Epithelial cell of prostate (primary cell): ENCODE measurements at places on chromosomes 2 and 18.

DNA sequence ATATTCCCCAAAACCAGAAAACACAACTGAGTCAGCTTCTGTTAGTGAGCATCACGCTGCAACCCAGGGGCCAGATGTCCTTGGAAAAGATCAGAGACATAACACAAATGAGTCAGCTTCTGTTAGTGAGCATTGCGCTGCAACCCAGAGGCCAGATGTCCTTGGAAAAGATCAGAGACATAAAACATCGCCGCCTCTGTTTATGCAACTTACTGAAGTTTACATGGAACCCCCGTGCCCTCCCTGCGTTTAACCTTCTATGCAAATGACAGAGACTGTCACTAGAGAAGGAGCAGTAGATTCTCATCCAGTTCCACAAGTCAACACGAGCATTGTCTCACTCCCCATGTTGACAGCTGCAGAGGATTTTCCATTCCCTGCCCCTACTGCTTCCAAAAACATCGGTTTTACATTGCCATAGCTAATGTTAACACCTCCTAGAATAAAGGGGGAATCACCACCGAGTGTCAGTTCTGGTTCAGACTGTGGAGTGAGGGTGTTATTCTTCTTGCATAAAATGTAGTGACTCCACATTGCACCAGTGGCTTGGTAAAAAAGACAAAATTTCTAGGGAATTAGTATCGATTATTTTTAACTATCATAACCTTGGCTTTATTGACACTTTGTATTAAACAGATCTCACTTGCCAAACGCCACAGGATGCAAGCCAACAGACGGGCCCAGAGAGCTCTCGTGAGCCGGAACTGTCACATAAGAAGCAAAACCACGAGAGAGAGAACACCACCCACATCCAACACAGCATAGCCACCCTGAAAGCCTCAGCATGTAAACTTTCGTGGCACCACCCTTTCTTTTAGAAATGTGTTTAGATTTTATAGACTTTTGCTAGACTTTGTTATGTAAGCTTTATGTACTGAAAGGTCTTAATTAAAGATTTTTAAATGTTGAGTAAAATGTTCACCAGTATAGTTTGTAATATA is 87.7 kb downstream of the SH3YL1 start:
- no peak for DNase-seq

- DNase-seq = no peak
Observed at GRCh38 chr18:48868468-48869466, 82.0 kb downstream of the SMAD7 start.

DNA sequence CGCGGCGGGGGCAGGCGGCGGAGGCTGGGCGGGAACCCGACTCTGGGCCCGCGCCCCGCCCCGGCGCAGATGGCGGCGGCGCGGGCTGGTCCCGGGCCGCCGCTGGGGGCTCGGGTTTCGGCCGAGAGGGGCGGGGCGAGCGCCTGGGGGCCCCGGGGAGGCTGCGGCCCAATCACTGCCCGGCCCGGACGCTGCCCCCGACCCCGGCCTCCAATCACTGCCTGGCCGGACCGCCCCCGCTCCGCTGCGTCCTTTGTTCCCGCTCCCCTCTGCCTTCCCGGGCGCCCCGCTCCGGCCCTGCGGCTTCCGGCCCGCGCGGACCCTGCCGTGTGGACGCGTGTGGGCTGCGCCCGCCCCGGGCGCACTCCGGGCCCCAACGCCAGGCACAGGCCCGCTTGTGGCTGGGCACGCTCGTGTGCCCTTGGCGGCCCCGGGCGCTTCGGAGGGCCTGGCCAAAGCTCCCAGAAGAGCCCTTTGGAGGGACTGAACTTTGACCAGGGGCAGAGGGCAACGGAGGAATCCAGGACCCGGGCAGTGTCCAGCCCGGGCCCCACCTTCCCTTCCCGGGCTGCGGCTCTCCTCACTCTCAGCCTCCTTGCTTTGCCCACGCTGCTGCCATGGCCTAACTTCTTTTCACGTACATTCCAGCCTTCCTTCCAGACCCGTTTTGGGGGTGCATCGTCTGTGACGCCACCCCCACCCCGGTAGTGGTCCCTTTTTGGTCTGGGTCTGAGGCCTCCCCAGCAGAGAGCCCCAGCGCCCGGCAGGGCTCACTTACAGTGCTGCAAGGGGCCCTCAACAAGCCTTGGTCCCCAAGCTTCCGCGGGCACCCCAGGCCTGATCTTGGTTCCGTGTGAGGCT is 27.1 kb upstream of the PTMA start:
- DNase-seq = no peak

GRCh38 chr2:186725783-186726182 is 31.9 kb downstream of the FAM171B start:
- DNase-seq = no peak

DNA sequence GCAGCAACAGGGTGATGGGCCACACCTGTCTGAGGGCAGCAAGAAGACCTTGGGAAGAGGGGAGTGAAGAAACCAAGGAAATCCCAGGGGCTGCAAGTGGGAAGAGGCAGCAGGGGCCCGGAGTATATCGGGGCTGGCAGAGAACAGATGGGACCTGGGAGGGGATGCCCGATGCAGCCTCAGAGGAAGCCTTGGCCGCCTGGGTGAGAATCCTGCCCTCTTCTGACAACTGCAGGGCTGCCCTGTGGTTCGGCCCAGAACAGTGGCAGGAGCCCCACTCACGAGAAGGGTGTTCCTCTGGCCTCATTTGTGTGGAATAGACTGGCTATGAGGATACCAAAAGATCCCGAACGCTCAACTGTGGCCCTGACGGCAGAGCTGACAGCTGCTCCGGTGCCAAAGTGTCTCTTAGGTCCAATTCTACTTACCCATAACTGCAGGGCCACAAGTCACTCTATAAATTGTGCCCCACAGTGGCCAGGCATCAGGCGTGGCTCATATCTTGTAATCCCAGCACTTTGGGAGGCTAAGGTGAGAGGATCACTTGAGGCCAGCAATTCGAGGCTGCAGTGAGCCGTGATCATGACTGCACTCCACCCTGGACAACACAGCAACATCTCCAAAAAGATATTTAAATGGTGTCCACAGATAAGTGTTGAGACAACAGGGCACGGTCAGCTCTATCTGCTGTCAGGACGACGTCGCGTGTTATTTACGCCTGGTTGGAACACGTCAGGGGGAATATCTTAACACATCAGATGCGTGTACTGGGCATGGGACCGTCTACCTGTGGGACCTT is 23.6 kb upstream of the ID2 start:
- no peak for DNase-seq

DNA sequence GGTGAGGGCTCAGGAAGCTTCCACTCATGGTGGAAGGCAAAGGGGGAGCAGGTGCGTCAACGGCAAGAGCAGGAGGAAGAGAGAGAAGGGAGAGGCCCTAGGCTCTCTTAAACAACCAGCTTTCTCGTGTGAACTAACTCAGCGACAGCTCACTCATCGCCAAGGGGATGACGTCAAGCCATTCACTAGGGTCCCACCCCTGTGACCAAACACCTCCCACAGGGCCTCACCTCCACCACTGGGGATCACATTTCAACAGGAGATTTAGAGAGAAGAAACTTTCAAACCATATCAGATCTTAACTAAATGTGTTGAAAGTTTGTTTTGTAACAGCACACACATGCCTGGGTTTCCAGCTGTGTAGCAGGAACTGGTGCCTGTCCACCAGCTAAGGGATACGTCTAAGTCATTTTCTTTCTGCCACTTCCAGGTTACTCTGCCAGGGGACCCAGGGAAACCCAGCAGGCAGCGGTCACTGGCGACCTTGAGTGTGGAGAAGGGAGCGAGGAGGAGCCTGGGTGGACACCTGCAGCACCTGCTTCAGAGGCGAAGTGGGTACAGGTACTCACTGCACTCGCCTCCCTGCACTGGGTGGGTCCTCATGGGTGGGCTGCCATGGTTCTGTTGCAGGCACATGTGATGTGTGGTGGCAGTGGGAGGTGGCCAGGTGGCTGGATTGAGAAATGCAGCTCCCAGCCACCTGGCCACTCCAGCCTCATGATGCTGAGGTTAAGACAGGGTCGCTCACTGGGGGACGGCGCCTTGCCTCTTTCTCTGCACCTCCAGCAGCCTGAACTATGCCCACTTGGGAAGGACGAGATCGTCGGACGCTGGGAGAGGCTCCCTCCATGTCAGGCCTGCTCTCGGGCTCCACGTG is 8.4 kb upstream of the GPC1 start:
- DNase-seq = peak; percentile 76

- peak; percentile 69 for DNase-seq
Observed at GRCh38 chr2:220277445-220277975, 650.1 kb downstream of the SLC4A3 start.

GRCh38 chr2:46365913-46366667 is 68.9 kb downstream of the EPAS1 start:
- DNase-seq = no peak

DNA sequence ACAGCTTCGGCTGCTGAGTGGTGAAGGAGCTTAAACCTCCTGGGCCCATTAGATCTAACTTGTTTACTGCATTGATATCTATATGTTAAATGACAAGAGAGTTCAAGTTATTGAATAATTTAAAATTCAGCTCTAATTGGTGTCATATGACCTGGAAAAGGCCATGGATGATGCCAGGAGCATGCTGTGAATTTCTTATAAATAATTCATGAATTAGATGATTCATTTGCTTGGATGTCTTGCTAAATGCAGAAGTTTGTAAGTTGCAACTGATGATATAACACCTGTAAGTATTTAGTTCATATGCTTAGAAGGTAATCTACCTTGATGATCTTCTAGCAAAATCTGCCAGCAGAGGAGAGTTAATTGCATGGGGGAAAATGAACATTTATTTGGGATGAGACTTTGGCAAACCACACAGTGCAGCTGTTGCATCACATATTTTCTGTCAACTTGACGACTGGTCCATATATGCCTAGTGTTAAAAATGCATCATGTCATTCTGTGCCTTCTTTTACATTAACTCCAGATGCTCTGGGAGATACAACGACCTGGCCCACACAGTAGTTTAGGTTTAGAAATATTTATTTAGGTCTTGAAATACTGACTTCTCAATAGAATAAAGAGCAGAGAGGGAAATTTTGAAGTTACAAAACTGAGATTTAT is 226.3 kb downstream of the KIAA1328 start:
- DNase-seq = no peak

DNA sequence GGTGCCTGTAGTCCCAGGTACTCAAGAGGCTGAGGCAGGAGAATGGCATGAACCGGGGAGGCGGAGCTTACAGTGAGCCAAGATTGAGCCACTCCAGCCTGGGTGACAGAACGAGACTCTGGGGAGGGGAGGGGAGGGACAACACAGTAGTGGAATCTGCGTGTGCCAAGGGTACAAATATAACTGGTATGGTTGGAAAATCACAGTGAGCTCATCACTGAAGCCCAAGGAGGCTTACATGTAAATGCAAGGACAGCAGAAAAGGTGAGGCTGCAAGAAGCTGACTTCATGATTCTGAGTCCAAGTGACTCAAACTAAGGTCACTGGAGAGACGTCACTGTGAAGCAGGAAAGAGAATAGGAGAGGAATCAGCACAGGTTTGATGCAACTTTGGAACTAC is 9.2 kb downstream of the SEPTIN10 start:
- peak; percentile 98 for DNase-seq

DNA sequence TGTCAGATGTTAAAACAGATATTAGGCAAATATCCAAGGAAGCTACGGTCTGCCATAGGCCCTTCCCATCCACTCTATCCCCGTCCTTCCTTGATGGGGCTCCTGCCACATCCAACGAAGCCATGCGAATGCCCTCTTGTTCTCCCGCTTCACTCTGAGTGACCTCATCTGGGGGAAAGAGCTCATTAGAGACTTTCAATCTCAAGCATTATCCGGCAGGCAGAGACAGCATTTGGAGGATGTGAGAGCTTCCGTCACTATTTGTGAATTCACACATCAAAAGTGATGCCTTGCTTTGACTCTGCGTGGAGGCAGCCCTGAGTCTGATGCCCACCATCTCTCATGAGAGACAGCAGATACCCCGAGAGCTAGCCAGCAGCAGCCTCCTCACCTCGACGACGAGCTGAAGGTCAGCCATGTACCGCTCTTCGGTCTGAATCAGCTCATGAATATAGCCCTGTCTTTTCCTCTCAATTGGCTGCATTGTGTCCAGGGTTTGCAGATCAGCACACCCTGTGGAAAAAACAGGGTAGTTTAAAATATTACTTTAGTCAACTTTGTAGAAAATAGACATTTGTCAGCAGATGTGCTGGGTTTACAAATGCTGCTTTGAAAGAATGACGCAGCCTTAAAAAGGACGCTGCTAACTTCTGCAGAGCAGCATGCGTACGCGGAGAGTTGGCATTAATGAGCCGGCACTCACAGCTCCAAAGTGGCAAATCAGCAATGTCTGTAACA is 45.9 kb downstream of the FAM228A start:
- DNase-seq = no peak

- DNase-seq = no peak
Observed at GRCh38 chr18:8984131-8984721, 118.3 kb upstream of the NDUFV2 start.

DNA sequence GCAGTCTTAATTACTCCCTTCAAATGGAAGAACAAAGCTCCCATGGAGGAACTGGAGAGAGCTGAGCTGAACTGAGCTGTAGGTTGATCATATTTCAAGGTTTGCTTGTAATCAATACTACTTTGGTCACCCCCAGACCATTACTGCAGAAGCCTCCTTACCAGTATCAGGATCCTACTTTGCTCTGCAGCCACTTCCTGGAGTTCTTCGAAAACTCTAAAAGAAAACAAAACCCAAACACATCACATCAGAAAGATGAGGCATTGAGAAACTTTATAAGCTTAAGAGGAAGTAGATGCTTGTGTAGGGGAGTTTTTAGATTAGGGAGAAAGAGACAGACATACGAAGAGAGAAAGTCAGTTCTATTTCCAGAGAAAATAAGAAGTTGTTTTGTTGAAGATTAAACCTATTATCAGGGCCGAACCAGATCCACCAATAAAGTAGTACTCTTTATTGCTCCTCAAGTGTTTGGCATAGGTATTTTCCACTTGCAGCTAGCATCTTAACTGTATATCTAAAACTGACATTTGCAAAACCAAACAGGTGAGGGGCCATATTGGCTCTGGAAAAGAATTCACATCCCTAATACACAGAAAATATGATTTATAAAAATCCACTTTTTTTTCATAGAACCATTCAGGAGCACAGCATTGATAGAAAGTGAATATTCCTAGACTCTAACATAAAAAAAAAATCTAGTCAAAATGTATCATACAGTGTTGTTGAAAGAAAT is 166.9 kb upstream of the KLF7 start:
- no peak for DNase-seq
